ENCODE measurements at places on chromosomes 1 and 21.

GRCh38 chr1:82995951-82996350, 1003.0 kb downstream of the TTLL7 start:
- DNase-seq, result no peak

DNA sequence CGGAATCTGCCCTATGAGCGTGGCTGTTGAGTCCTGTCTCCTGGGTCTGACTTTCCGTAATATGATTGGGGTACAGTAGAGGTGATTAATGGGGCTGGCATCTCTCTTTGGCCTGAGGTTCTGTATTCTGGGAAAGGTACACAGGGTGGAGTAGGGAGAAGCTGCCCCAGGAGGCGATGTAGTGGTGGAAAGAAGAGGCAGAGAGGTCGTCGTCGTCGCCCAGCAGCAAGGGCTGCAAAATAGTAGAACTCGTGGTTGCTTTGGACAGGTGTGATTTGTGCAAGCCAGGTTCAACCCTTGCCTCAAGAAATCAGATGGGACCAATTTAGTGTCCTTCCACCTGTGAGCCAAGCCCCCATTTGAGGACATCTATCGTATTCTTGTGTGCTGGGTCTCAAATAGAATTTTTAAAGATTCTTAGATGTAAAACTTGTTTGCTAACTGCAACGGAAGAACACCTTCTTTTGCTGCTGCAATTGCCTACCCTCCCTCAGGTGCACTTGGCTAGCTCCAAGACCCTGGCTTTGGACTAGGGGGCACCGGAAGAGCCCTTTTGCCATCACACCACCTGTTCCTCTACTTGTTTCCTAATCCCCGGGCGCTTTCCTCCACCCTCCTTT, 1.3 kb upstream of the HMGN2 start:
- no peak for DNase-seq

GRCh38 chr1:195306281-195306680, 1302.0 kb downstream of the KCNT2 start:
- DNase-seq, result no peak

DNA sequence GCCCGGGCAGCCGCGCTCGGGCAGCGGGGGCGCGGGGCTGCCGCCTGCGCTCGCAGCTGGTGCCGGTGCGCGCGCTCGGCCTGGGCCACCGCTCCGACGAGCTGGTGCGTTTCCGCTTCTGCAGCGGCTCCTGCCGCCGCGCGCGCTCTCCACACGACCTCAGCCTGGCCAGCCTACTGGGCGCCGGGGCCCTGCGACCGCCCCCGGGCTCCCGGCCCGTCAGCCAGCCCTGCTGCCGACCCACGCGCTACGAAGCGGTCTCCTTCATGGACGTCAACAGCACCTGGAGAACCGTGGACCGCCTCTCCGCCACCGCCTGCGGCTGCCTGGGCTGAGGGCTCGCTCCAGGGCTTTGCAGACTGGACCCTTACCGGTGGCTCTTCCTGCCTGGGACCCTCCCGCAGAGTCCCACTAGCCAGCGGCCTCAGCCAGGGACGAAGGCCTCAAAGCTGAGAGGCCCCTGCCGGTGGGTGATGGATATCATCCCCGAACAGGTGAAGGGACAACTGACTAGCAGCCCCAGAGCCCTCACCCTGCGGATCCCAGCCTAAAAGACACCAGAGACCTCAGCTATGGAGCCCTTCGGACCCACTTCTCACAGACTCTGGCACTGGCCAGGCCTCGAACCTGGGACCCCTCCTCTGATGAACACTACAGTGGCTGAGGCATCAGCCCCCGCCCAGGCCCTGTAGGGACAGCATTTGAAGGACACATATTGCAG, 3.0 kb downstream of the ARTN start:
- no peak for DNase-seq

DNA sequence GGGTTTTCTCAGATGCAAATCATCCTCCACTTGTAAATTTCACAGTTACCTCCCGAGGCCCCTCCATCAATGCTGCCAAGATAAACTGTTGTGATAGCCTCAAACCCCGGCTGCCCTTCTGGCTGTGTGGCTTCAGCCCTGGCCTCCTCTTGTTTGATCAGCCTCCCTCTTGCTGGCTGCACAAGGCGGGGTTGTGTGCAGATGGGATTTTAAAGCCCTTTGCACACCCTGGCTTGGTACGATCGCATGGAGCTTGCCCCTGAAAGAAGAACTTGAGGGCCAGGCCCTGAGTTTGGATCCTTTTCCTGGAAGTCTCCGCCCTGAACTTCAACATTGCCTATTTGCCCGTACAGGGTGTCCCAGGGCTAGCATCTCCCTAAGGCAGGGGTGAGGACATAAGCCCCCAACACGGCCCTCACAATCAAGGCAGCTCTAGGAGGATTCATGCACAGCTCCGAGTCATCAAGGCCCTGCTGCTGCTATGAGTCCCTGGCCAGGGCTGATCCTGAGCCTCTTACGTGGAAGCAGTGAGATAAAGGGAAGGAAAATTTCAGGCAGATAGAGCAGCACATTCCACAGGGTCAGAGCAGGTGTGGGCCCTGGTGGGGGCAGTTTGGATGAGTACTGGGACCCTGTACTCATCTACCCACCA, 181.2 kb upstream of the VAMP3 start:
- no peak for DNase-seq

GRCh38 chr21:35509001-35509704, 460.1 kb upstream of the RUNX1 start:
- no peak for DNase-seq

- DNase-seq, result no peak
Measured at GRCh38 chr1:39951926-39952325, 3.0 kb upstream of the MFSD2A start.

DNA sequence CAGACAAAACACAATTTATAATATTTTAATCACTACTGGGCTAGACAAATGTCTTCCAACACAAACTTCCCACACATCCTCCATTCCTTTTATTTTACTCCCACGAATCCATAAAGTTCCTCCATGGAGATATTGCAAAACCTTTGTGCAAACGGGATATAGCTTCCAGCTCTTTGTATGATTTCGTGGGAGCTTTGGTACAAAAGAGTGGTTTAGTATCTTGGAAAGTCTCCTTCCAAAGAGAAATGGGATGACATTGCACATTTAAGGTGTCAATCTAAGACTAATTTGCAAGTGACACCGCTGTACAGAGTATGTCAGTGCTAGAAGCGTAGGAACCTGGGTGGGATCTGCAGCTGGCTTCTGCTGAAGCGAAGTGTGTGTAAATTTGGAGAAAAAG, 455.2 kb upstream of the RUNX1 start:
- DNase-seq, result no peak

- DNase-seq, result no peak
Measured at GRCh38 chr21:39186676-39187075, 3.4 kb upstream of the PSMG1 start.

DNA sequence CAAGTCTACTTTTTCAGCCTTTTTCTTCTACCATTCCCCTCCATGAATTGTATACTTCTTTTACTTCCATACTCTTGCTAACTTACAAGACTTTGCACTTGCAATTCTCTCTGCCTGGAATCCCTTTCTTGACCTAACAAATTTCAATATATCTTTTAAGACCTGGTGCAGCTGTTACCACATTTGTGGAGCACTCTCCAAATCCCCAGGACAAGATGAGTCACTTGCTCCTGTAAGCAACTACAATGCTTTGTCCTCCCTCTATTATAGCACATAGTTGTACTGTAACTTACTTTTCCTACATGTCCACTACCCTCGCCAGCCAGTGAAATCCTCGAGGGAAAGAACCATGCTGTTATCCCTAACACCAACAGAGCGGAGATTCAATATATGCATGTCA, 43.1 kb downstream of the WARS2 start:
- DNase-seq, result no peak

DNA sequence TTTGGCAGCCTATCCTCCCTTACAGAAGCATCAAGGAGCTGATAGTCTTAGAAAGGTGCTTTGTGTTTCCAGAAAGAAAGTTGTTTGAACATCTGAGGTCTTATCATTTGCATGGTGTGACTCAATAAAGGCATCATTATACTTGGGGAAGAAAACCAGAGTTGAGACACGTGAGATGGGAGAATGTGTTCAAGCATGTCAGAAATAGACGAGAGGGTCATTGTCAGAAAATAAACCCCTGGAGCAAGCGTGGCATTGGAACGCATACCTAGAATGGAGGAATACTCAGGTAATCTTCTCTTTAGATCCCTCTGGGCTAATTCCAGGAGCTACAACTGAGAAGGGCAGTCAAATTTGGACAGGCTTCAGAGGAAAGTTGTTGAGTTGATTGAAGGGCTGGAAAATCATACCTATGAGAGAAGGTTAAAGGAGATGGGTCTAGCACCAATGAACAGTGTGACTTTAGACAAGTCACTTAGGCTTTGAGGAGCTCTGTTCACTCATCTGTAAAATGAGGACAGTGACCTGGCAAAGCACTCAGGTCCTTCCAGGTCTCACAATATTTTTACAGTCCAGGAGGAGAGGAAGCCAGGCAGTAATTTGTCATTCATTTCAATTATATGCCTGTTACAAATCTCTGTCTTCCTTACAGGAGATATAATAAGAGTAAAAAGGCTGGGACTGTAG, 101.3 kb upstream of the C1orf21 start:
- no peak for DNase-seq

GRCh38 chr21:42405064-42406013, 1.6 kb downstream of the UBASH3A start:
- DNase-seq, result no peak

DNA sequence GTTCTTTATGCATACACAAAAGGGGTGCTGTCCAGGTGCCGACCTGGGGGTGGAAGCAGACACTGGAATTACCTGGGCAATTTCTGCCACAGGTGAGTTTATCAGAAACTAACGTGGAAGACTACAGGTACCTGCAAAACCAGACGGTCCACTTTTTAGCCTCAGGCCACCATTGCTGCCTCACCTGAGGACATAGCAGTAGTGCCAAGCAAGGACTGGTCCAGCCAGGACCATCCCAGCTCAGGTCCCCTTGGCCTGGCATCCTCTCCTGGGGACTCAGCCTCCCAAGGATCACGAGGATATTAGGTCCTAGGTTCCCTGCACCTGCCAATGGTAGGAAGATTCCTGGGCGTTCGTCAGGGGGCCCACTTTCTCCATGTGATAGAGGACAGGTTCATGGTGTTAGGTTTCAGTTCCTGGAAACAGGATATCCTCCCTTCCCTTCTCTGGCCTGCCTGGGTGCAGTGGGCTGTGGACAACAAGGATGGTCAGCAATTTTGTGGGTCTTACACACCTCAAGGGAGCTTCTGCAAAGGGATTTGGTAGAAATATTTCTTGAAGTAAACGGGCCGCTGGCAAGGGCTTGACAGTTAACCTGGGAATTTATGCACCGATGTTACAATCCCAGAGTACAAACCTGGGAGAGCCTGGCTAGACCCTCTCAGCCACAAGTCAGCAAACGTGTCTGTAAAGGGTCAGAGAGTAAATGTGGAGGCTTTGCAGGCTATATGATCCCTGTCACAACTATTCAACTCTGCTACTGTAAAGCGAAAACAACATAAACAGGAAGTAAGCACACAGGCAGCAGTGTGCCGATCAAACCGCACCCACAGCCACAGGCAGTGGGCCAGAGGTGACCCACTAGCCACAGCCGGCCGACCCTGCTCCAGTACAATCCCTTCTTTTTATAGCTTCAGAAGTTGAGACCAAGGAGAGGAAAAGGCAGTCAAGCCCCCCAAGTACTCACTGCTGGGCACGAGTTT, 71.4 kb upstream of the RAB4A start:
- no peak for DNase-seq

DNA sequence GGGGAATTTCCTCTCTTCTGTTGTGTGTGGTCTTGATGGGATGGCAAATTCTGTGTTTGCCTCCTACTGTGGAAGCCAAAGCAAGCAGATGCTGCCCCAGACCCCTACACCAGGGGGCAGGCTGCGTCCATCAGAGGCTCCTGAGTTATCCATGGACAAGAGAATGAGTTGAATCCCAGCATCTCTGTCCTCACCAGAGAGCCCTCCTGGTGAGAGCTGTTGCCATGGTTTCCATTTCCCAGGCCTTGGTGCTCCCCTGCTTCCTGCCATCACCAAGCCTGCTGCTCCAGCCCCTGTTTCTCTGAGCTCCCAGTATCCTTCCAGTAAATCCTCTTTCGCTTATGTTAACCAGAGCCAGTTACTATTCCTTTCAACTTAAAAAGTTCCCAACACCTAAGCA, 20.4 kb upstream of the GNG12 start:
- DNase-seq, result peak; percentile 84

- no peak for DNase-seq
Measured at GRCh38 chr1:53079251-53079650, 17.2 kb downstream of the PODN start.

- no peak for DNase-seq
Measured at GRCh38 chr1:169044296-169044695, 62.2 kb upstream of the ATP1B1 start.

DNA sequence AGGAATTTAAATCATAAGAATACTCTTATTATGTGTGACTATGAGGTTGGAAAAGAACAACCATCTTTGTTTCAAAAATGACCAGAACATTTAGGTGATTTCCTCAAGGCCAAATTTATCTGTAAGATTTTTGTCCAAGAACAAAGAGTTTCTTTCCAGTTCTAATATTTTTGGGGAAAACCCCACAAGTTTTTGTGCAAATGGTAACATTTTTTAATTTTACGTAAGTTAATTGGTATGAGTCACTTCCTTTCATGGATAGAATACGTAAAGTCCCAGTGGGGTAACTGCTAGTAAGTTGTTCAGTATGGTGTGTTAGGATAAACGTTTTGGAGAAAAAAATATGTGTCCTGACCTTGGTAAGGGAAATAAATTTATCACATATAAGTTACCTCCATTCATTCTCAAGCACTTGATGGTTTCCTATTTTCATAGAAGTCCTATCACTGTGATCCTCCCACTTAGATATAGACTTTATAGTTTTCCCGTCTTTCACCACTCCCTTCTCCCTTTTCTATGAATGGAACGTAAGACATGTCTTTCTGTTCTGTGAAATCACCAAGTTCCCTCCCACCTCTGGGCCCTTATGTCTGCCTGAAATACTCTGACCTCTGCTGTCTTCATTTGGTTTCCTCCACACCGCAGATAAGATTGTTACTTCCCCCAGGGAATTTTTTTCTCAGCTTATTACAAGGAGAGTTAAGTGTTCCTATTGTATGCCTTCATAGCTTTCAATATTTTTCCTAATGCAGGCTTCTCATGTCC, 34.9 kb upstream of the TSNAX start:
- peak; percentile 16 for DNase-seq
